ENCODE measurements at places on chromosomes 13 and 19.

DNA sequence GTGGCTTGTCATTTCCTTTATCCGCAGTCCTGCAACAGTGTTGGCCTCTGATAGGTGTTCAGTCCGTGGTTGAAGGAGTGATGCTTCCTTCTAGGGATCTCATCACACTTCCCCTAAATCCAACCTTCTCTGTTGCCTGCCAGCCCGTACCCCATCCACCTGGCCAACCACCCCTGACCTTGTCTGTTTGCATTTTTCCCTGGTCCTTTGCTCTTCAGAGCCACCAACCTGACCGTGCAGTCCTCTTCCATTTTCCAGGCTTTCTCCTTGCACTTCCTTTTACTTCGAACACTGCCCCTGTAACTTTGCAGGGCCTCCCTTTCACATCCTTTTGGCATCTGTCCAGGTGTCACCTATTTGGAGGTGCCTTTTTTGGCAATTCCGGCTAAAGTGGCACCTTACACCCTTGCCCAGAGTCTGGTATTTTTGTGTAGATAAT, 696 bp downstream of the ZNF460 start:
- DNase-seq, result no peak

DNA sequence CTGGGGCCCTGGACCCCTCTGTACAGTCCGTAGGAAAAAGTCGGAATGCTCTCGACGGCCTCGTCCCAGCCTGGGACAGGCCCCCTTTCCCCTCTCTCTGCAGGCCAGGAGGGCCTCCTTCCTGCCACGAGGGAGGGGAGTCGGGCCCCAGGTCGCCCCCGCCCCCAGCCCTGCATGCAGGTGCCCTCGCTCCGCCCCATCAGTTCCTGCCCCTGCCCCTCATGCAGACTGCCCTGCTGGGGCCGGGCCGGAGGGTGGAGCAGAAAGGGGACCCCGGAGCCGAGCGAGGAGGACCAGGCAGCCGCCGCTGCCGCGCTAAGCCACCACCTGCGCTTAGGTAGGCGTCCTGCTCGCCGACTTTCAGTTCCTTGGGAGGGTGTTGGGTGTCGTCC, 7.3 kb downstream of the LYL1 start:
- no peak for DNase-seq

- DNase-seq, result no peak
These were observed 18.8 kb downstream of the SMG9 start for GRCh38 chr19:43735957-43736356.

DNA sequence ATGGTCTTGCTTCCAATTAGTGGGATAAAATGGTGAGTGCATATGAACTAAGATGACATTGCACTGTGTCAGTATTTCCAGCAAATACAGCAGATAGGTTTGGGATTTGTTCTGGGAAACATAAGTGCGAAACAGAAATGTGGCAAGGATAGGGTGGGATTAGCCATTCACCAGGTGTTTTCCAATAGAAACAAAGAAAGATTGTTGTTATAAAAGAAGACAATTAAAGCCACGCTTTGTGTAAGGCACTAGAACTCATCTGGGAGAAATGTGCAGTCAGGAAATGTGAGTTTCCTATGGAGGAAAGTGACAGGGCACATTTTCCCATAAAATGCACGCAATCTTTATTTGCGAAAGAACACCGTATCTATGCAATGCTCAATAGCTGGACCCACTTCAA, 1547.8 kb downstream of the EFNB2 start:
- no peak for DNase-seq

GRCh38 chr13:79406597-79406908, 498 bp upstream of the RBM26 start:
- DNase-seq, result no peak

- no peak for DNase-seq
These were observed 273.1 kb downstream of the PCDH20 start for GRCh38 chr13:61142506-61142905.

GRCh38 chr13:79389026-79389425, 17.0 kb downstream of the RBM26 start:
- no peak for DNase-seq

DNA sequence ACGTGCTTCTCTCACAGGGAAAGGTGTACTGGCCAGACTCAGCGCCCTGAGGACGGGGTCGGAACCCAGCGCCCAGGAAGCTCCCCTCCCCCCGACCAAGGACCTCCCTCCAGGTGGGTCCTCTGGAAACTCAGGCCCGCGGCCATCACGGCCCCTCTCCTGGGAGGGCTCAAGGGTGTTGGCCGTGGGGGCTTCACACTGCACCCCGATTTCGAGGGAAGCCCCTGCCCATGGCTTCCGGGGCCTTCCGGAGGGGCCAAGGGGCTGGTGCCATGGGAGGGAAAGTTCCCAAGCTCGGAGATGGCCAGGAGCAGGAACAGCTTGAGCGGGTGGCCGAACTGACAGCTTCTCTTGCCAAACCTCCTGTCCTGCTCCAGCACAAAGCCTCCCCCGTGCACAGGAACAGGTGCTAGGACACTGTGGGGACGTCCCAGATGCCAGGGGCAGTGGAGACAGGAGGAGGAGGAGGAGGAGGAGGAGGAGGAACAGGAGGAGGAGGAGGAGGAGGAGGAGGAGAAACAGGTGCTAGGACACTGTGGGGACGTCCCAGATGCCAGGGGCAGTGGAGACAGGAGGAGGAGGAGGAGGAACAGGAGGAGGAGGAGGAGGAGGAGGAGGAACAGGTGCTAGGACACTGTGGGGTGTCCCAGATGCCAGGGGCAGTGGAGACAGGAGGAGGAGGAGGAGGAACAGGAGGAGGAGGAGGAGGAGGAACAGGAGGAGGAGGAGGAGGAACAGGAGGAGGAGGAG, 10.0 kb downstream of the SBNO2 start:
- no peak for DNase-seq

- DNase-seq, result no peak
These were observed 29.9 kb downstream of the ATP7B start for GRCh38 chr13:51981355-51981754.

DNA sequence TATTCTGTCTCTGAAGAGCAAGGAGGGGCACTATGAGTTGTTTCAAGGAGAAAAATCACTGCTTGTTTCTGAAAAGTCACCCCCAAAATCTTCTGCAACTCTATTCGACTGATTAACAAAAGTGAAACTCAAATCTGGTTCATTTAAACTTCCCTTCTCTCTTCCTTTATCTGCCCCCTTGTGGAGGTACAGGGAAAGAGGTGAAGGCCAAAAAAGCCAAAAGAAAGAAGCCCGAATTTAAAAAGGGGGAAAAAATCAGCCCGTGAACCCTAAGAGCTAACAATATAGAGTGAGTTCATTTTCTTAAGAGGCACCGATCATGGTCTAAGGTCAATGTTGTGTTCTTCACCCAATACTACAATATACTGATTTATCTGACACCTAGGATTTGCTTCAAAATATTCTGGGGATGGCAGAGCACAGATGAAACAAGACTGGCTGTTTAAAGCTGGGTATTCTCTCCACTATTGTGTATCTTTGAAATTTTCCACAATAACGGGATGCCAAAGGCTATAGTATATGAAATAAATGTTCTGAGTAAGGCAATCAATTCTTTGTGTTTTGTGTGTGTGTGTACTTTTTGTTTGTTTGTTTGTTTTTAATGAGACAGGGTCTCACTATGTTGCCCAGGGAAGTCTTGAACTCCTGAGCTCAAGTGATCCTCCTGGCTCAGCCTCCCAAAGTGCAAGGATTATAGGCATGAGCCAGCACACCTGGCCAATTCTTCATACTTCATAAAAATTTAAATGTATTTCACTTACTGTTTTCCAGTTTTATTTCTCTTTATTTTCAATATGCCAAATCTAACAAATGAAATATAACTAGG, 55.0 kb upstream of the EEF1AKMT1 start:
- DNase-seq, result no peak

DNA sequence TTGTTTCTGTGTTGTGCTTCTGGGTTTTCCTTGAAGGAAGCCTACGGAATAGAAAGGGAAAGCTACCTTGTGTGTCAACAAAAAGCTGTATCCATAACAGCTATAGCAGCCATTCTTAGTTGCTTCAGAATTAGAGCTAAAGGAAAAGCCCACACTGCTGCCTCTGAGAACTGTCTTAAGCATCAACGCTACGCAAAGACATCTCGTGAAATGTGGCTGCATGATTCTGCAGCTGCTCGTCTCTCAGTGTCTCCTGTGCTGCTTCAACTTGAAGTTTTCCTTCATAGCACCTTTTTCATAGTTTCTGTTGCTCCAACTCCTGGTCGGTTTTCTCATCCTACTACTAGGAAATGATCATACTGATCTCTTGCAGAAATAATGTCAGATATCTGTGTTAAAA, 140.9 kb upstream of the MAB21L1 start:
- DNase-seq, result no peak

DNA sequence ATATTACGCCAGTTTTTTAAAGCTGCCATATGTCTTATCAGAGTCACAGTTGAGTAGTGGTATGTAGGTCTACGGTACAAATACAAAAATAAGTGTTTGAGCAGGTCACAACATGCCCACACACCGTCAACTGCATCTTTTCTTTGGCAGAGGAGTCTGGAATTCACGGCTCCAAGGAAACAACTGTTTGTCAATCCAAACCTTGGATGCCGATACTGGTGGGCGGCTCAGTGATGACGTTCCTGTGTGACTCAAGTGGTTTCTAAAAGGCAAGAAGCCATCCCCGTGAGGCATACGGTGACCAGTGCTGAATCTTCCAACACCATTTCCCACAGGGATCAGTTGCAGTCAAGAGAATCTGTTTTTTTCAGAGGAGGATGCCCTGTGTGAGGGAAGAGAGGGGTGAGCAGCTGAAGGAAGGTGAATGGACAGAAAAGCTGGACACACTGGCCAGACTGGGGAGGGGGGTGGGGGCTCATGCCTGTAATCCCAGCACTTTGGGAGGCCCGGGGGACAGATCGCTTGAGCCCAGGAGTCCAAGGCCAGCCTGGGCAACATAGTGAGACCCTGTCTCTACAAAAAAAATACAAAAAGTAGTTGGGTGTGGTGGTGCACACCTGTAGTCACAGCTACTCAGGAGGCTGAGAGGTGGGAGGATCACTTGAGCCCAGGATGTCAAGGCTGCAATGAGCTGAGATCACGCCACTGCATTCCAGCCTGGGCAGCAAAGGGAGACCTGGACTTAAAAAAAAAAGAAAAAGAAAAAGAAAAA, 22.8 kb upstream of the CEBPG start:
- DNase-seq, result no peak

DNA sequence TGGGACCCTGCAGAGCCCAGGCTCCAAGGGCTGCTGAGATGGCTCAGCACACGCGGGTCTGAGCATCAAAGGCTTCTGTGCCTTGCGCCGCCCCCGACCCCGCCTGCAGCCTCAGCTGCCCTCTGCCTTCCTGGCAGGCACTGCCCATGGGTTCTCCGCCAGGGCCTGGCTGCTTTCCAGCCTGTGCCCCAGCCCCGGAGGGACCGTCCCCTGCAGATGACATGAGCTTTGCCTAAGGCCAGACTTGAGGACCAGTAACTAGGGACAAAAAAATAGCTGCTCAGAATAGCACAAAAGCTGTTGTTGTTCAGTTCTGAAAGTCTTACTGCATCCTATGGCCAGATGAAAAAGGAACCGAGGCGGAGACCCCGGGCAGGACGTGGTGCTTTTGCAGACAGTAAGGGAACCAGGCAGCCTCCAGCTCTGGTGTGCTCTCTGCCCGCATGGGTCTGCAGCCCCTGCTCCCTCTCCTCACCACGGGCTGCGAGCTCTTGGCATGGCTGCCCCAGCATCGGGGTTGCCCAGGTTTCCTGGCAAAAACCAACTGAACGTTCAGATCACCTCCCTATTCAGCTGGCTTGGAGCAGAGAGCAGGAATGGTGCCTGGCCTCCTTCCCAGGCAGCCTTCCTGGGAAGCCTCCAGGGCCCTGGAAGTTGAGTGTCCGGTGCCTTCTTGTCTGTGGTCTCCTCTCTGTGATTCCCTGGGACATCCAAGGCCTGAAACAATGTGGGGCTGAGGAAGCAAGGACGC, 12.5 kb upstream of the CFAP97D2 start:
- DNase-seq, result no peak

- no peak for DNase-seq
These were observed 10.4 kb upstream of the ZSWIM4 start for GRCh38 chr19:13784731-13785452.

GRCh38 chr19:18364826-18365528, 21.0 kb upstream of the GDF15 start:
- no peak for DNase-seq

- DNase-seq, result no peak
These were observed 657 bp downstream of the ZNF550 start for GRCh38 chr19:57559008-57559403.

GRCh38 chr19:49534632-49535385, 7.0 kb downstream of the RCN3 start:
- DNase-seq, result no peak

- DNase-seq, result no peak
These were observed 130.4 kb upstream of the GJB6 start for GRCh38 chr13:20362484-20363041.

DNA sequence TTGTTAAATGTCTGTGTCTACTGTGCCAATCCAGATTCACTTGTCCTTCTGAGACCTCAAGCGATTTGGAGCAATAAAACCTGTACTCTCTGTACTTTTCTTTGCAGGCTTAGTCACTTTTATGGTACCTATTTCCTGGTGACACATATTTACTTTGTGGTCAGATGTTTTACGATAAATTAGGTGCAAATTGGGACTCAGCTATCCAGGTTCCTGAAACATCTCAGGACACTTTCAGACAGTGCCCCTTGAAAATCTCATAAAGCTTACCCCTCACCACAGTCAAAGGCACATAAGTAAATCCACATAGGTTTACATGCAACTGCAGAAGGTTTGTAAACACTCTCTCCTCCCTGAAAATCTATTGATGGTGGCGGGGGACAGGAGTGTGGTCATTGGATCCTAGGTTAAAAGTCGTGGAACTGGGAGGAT, 438.8 kb downstream of the EFNB2 start:
- no peak for DNase-seq

GRCh38 chr19:9913237-9914000, 22.9 kb downstream of the OLFM2 start:
- no peak for DNase-seq

GRCh38 chr13:111646456-111646855, 326.0 kb downstream of the TEX29 start:
- DNase-seq, result no peak

GRCh38 chr13:84479656-84480055, 597.4 kb upstream of the SLITRK1 start:
- no peak for DNase-seq

GRCh38 chr13:106381091-106381490, 154.4 kb downstream of the EFNB2 start:
- DNase-seq, result no peak

GRCh38 chr13:98389319-98389718, 187.6 kb downstream of the STK24 start:
- no peak for DNase-seq

- no peak for DNase-seq
These were observed 6.9 kb downstream of the KIR3DL3 start for GRCh38 chr19:54731191-54731590.

DNA sequence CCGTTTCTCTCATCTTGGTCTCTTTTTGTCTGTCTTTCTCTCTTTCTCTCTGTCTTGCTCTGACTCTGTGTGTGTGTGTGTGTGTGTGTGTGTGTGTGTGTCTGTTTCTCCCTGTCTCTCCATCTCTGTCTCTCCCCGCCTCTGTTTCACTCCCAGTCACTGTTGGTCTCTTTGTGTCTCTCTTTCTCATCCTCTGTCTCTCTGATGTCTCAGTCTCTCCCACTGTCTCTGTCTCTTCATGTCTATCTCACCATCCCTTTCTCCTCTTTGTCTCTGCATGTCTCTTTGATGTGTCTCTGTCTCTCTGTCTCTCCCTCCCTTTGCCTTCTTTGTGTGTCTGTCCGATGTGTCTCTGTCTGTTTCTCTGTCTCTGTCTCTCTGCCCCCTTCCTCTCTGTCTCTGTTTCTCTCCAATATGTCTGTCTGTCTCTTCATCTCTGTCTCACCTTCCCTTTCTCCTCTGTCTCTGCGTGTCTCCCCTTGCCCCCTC, 2.5 kb downstream of the NFIC start:
- DNase-seq, result no peak
